ENCODE measurements at places on chromosomes 11 and 22. TPM values are rescaled to one million over a fixed set of nuclear protein-coding genes. Genes with fewer than 3 reads are reported as not detected.
A peak's percentile ranks its signal among the peaks of the same experiment; 100 is the strongest.

The CCDC188 gene
- not detected for total RNA-seq

The MUC6 gene
- not detected for total RNA-seq

The MMP8 gene
- total RNA-seq = not detected

The ARHGEF17 gene
- not detected for total RNA-seq

The OSBP2 gene
- total RNA-seq = 1.7 TPM

The GP1BB gene
- not detected for total RNA-seq

The GCAT gene
- total RNA-seq = 18.3 TPM

The MS4A8 gene
- not detected for total RNA-seq

DNA sequence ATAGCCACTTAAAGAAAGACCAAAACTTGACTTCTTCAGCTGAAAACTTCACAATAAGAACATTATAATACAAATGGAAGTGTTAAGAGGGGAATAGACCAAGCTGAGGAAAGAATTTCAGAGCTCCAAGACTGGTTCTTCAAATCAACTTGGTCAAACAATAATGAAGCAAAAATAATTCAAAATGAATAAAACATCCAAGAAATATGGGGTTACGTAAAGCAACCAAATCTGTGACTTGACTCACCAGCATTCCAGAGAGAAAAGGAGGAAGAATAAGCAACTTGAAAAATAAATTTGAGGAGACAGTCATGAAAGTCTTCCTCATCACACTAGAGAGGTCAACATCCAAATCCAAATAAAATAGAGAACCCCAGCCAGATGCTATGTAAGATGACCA lies 31.4 kb downstream of the XKR3 start:
- H3K4me1 ChIP-seq = peaks cover 9% of the 10 kb centered on the region
- no peak overlapping the region for H3K4me3 ChIP-seq
- no peaks in the 10 kb centered on the region for H3K36me3 ChIP-seq
- no peak for DNase-seq

DNA sequence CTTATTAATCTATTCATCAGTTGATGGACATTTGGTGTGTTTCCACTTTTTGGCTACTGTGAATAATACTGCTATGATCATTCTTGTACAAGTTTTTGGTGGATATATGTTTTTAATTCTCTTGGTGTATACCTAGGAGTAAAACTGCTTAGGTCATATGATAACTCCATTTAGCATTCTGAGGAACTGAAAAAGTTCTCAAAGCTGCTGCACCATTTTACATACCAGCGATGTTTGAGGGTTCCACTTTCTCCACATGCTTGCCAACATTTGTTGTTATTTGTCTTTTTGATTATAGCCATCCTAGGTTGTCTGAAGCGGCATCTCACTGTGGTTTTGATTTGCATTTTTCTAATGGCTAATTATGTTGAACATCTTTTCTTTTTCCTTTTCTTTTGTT lies 4.1 kb upstream of the ACER3 start:
- peaks cover 3% of the 10 kb centered on the region for H3K36me3 ChIP-seq
- no peak overlapping the region for H3K4me3 ChIP-seq
- DNase-seq = no peak
- no peak overlapping the region for H3K27ac ChIP-seq
- peaks cover 6% of the 10 kb centered on the region for H3K4me1 ChIP-seq

DNA sequence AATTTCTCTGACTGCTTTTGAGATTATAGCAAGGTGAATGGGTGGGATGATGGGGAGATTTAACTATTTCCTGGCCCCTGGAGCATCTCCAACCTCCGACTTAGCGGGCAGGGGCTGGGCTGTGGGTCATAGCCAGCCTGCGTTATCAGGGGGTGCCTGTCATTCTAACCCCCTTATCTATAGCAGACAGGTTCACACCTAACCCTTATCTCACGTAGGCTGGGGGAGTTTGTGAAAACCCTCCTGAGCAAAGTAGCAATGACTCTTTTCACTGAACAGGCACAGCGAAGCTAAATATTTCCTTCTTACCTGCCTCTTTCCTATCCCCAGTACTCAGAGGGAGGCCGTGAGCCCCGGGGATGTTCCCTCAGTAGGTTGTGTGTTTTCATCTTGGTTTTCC lies 511.4 kb upstream of the B3GAT1 start:
- H3K4me1 ChIP-seq = no peaks in the 10 kb centered on the region
- H3K27ac ChIP-seq = no peak overlapping the region
- DNase-seq = no peak
- H3K4me3 ChIP-seq = no peak overlapping the region

GRCh38 chr22:45709060-45709739 lies 37.6 kb downstream of the ATXN10 start:
- H3K4me3 ChIP-seq = no peak overlapping the region
- peaks cover 17% of the 10 kb centered on the region for H3K4me1 ChIP-seq
- no peaks in the 10 kb centered on the region for H3K27me3 ChIP-seq
- H3K27ac ChIP-seq = peak overlapping the region; percentile 15
- H3K36me3 ChIP-seq = peaks cover 36% of the 10 kb centered on the region

DNA sequence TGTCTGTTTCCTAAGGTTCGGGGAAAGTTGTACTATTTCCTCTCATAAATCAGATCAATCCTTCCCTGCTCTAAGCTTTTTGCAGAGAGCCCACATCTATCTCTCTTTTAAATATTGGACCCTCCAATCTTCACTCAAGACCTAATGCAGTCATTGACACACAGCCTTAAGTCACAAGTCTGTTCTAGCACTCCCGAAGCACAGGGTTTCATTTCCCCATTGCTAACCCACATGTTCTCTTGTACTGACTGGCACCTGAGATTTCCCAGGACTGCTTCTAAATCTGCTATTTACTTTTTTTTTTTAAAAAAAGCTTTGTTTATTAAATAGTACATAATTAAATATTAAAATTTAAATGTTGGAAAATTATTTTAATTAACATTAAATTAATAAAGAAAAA lies 674.7 kb downstream of the TBC1D22A start:
- no peak for DNase-seq
- H3K4me1 ChIP-seq = no peaks in the 10 kb centered on the region
- H3K36me3 ChIP-seq = no peaks in the 10 kb centered on the region

GRCh38 chr11:86551288-86552092 lies 120.9 kb downstream of the ME3 start:
- peaks cover 5% of the 10 kb centered on the region for H3K27me3 ChIP-seq
- no peak overlapping the region for H3K27ac ChIP-seq
- H3K36me3 ChIP-seq = no peaks in the 10 kb centered on the region
- no peak for DNase-seq
- H3K4me3 ChIP-seq = no peak overlapping the region
- H3K4me1 ChIP-seq = peaks cover 3% of the 10 kb centered on the region

GRCh38 chr22:44341431-44342346 lies 28.9 kb upstream of the SHISAL1 start:
- peaks cover 15% of the 10 kb centered on the region for H3K27me3 ChIP-seq
- no peaks in the 10 kb centered on the region for H3K4me1 ChIP-seq
- no peak overlapping the region for H3K27ac ChIP-seq
- H3K4me3 ChIP-seq = no peak overlapping the region
- no peaks in the 10 kb centered on the region for H3K36me3 ChIP-seq

DNA sequence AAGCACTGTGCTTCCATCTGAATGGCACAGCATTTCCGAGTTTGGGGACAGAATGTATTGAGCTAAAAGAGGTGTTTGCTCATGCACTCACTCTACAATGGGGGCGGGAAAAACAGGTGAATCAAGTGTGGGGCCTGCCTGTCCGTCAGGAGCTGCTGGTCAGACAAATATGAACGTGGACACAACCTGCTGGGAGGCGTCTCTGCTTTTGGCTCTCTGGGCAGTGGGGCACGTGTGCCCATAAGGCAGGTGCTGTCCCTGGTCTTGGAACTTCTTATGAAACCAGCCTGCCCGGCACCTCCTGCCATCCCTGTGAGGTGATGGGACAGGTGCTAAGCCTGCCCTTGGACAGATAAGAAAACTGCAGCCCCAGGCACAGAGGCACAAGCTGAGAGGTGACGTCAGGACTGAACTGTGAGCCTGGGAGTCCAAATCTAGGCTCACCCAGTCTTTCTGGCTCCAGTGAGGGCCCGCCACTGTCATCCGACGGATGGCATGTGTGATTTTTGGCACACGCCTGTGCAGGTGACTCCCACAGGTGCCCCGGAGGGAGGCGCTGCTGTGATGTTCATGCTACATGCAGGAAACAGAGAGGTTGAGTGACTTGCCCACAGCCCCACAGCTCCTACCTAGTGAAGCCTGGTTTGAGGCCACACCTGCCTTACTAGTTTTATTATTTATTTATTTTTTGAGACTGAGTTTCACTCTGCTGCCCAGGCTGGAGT lies 51.6 kb downstream of the SMIM38 start:
- H3K4me3 ChIP-seq = no peak overlapping the region
- no peak for DNase-seq
- no peaks in the 10 kb centered on the region for H3K4me1 ChIP-seq
- H3K27ac ChIP-seq = no peak overlapping the region
- H3K36me3 ChIP-seq = no peaks in the 10 kb centered on the region

DNA sequence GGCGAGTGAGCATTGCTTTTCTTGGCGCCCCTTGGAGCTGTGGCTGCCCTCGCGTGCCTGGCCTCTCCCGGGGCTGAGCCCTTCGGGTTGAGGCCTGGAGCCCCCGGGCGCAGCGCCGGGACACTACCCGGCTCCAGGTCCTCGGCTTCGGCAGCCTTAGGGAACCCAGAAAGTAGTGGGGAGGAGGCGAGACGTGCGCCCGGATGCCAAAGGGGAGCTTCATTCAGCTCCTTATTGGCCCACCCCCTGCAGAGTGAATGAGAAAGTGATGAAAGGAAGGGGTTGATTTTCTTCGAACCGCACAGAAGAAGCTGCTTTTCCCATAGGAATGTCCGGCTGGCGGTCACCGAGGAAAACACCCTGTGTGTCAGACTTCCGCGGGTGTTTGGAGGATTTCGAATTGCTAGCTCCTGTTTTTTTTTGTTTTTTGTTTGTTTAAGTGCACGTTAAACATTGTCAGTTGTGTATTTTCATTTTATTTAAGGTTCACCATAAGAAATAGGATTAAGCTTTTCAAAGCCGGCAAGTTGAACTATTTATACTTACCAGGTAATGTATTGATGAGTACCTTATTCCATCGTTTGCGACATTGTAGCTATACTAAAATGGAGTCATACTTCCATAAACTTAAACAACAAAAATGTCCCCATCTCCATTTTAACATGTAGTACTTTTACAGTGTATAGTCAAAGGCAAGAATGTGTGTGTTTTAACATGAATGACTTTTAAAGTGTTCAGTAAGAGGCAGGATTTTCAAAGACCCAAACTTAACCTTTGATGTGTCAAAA lies 841 bp upstream of the EIF4G2 start:
- peak overlapping the region; percentile 86 for H3K4me3 ChIP-seq
- peak; percentile 65 for DNase-seq
- H3K27me3 ChIP-seq = peaks cover 4% of the 10 kb centered on the region
- peak overlapping the region; percentile 99 for H3K27ac ChIP-seq
- H3K36me3 ChIP-seq = peaks cover 36% of the 10 kb centered on the region

DNA sequence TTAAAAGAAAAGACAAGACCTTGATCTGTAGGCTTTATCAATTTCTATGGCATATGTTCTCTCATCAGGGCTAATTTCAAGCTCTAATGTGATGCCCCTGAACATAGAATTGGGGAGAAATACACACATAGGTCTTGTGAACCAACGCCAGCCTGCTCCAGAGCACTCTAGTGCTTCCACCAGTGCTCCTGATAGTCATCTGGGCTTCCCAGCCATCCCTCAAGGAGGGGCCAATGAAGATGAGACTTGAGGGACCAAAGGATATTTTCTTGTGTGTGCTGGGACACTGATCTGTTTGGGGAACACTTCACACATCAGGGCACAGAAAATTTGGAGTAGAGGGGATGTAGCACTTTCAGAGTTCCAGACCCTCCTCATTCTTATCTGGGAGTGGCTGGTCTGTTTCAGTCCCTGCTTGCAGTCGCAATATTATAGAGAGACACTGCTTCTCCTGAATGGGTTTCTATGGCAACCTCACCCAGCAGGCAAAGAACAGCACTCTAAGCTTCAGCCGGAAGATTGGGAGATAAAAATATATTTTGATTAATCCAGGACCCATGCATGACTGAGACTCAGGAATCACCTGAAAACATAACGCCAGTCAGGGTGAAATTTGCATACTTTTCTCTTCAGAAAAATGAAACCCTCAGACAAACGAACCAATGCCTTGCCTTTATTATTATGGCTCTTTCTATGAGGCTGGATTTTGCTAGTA lies 28.4 kb upstream of the SCN3B start:
- H3K4me3 ChIP-seq = no peak overlapping the region
- H3K27me3 ChIP-seq = peaks cover 53% of the 10 kb centered on the region
- H3K4me1 ChIP-seq = peaks cover 2% of the 10 kb centered on the region

DNA sequence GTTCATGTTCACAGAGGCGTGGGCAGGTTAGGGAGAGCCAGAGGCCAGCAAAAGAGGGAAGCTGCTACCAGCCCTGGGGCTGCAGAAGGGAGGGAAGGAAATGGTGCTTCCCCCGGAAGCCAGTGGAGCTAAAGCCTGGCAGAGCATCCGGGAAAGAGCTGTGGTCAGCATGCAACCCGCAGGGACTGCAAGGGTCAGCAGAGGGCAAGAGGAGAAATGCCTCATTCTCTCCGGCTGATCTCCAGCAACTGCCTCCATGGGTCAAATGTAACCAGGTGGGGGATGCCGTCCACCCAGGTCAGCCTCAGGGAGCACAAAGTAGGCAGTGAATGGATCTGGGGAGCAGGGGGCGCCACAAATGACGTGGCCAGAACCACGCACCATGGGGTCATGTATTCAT lies 36.9 kb upstream of the PRR5 start:
- H3K27me3 ChIP-seq = peaks cover 14% of the 10 kb centered on the region
- H3K36me3 ChIP-seq = no peaks in the 10 kb centered on the region
- peak overlapping the region; percentile 67 for H3K27ac ChIP-seq

GRCh38 chr22:37281646-37282384 lies 493 bp upstream of the CYTH4 start:
- no peak for DNase-seq
- peaks cover 30% of the 10 kb centered on the region for H3K36me3 ChIP-seq
- H3K4me1 ChIP-seq = peaks cover 55% of the 10 kb centered on the region
- peak overlapping the region; percentile 98 for H3K27ac ChIP-seq
- H3K4me3 ChIP-seq = peak overlapping the region; percentile 100
- H3K27me3 ChIP-seq = no peaks in the 10 kb centered on the region

- H3K27me3 ChIP-seq = no peaks in the 10 kb centered on the region
- no peaks in the 10 kb centered on the region for H3K4me1 ChIP-seq
- H3K4me3 ChIP-seq = no peak overlapping the region
- no peak overlapping the region for H3K27ac ChIP-seq
Observed at GRCh38 chr11:116065986-116066385, 561.8 kb upstream of the CADM1 start.

DNA sequence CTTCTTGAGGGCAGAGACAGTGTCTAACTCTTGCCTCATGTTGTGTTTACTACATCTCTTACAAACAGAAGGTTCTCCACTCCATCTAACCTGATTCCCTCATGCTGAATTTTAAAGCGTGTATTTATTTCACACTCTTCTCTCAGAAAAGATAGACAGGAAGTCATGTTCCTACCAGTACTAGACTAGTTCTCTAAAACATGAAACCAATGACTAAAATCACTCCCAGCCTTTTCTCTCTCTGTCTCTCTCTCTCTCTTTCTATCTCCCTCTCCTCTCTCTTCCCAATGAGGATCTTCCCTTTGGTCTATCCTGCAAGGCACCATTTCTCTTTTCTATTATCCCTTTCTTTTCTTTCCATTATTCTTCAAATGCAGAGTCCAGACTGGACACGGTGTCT lies 391.9 kb upstream of the CADM1 start:
- no peaks in the 10 kb centered on the region for H3K27me3 ChIP-seq
- H3K27ac ChIP-seq = no peak overlapping the region
- H3K4me3 ChIP-seq = no peak overlapping the region

Data from activated CD8-positive, alpha-beta memory T cell treated with anti-CD3 and anti-CD28 coated beads, Interleukin-2, amount 10 ng/mL, durations not matched to agents 7 days and 5 days (primary cell).